ENCODE measurements at places on chromosomes 2 and 18. TPM values are rescaled to one million over a fixed set of nuclear protein-coding genes. Genes with fewer than 3 reads are reported as not detected.
A peak's percentile ranks its signal among the peaks of the same experiment; 100 is the strongest.

The MC2R gene
- total RNA-seq = 0.60 TPM

The ASAP2 gene
- total RNA-seq = 42.1 TPM

DNA sequence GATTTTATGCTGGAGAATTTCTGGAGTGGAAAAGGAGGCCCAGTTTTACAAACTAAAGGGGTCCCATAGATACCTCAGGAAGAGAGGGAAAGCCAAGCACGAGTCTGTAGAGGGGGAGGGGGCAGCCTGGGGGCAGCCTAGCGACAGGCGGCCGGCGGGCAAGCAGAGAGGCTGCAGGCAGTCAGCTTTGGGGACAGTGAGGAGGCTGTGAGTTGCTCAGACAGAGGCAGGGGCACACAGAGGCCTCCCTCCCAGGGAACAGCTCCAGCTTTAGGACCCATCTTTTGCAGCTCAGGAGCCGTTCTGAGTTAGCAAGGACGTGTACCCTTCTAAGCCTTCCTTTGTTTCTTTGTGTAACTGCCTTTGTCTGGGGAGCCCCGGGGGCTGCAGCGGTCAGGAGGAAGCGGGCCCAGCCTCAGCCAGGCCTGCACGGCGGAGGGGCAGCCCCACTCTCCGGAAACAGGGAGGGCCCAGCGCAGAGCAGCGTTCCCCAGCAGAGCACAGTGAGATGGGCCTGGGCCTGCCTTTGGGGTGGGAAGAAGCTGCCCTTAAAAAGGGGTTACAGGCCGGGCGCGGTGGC is 41.1 kb upstream of the RALBP1 start:
- DNase-seq = peak; percentile 23

GRCh38 chr2:25417715-25418369 is 76.1 kb upstream of the DNMT3A start:
- no peak for DNase-seq

DNA sequence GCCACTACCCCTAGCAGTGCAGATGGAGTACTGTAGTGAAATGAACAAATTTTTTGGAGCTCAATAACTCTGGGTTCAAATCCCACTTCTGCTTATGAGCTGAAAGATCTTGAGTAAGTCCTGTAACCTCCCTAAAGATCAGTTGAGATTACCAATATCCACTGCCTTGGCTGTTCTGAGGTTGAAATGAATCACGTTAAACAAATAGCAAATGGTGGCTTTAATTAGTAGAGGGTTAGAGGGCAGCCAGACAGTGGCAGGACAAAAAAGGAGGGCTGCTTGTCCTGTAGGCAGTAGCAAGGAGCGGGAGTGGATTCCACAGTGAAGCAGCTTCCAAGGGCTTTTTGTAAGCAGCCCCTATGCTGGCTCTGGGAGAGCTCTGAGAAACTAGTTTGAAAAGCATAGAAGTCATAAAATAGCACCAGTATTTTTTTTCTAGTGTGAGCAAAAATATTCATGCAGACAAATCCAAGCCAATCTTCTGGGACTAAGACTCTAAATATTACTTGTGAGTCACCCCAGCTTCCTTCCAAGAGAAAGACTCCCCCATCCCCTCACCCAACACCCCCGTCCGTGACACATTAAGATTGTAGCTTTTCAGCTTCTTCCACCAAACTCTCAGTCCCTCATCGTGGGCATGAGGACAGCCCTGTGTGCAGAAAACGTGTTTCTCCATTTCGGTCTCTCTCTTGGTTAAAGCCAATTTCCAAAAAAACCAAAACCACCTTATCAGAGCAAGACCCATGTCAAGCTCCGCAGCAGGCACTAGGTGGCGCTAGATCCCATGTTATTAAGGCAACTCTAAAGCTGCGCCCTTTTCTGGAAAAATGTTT is 123.5 kb upstream of the LGALSL start:
- peak; percentile 87 for DNase-seq

All from ureter (tissue), 1 donor.